Omental fat pad (tissue), 4 donors: ENCODE measurements at places on chromosomes 6 and 20. TPM values are rescaled to one million over a fixed set of nuclear protein-coding genes. Genes with fewer than 3 reads are reported as not detected.

Gene PPP1R11
- total RNA-seq: 38.4 TPM

Gene CRIP3
- 0.94 TPM for total RNA-seq

Gene RMND1
- 26.7 TPM for total RNA-seq

Gene SIRPB2
- 35.0 TPM for total RNA-seq

Gene PDYN
- not detected for total RNA-seq

Gene SYCP2L
- total RNA-seq: 1.8 TPM
